ENCODE measurements at places on chromosomes 2 and 18. TPM values are rescaled to one million over a fixed set of nuclear protein-coding genes. Genes with fewer than 3 reads are reported as not detected.

DNA sequence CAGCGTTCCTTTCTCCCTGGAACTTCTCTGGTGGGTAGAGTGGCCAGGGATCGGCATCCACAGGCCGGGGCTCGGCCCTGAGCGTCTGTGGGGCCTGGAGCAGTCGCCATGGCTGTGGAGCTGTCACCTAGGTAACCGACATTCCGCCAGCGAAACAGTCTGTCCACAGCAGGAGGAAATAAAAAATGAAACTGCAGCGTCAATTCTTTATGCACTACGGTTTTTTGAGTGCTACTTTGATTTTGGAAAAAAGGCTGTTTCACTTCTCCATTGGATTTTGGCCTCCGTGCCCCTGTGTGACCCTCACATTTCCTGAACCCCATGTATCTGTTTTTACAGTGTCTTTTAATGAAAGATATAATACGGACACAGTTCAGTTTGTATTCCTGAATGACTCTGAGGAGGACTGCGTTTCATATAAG is 163.4 kb downstream of the LDLRAD4 start:
- peak overlapping the region; percentile 55 for H3K4me3 ChIP-seq
- H3K27ac ChIP-seq, result peak overlapping the region; percentile 96
- peak; percentile 91 for DNase-seq
- no peaks in the 10 kb centered on the region for H3K27me3 ChIP-seq
- no peaks in the 10 kb centered on the region for H3K36me3 ChIP-seq

INPP5D gene
- 21.7 TPM for total RNA-seq

KCNJ3 gene
- 1.5 TPM for total RNA-seq

DNA sequence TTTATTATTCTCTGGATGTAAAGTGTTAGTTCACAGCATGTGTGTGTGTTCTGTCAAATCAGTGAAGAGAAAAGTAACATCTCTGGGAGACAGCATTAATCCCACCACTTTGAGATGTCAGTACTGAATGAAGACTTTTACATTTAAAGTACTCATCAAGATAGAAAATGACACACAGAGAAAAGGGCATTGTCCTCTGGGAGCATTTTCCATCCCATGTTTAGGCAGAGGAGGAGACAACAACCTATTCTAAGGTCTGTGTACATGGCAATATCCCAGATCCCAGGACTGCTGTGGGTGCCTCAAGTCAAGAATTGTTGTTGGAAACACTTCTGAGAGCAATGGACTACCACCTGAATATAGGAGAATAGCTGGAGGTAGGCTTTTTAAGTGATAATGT is 201.5 kb downstream of the PPP1R1C start:
- no peaks in the 10 kb centered on the region for H3K27me3 ChIP-seq
- H3K4me1 ChIP-seq, result no peaks in the 10 kb centered on the region
- H3K27ac ChIP-seq, result peak overlapping the region; percentile 7
- H3K4me3 ChIP-seq, result no peak overlapping the region
- no peak for DNase-seq

LTBP1 gene
- total RNA-seq, result 295 TPM

- H3K27me3 ChIP-seq, result no peaks in the 10 kb centered on the region
- peaks cover under 1% of the 10 kb centered on the region for H3K4me1 ChIP-seq
- DNase-seq, result no peak
- no peak overlapping the region for H3K27ac ChIP-seq
Measured at GRCh38 chr2:41920812-41921211, 127.0 kb upstream of the PKDCC start.

DNA sequence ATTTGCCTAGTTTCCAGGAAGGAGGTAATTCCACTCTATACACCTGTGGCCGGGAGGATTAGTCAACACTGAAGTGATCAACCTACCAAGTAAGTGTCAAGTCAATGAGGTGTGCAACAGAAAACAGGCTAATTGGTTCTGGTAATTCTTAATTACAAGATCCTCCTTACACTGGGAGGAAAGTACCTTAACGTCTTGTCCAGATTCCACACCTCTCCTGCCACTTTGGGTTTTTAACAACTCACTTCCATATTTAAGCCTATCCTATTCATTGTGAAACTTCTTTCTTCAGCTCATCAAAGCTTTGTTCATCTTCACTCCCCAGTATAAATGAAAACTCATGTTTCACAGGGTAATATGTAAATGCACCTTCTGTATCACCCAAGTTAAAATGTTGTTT is 22.0 kb upstream of the MAP4K4 start:
- no peaks in the 10 kb centered on the region for H3K27me3 ChIP-seq
- no peak for DNase-seq
- H3K4me3 ChIP-seq, result no peak overlapping the region
- H3K4me1 ChIP-seq, result no peaks in the 10 kb centered on the region
- H3K27ac ChIP-seq, result no peak overlapping the region

CMPK2 gene
- 9.4 TPM for total RNA-seq

NDUFS1 gene
- total RNA-seq, result 16.4 TPM

SOS1 gene
- 11.3 TPM for total RNA-seq

CRYBA2 gene
- total RNA-seq, result not detected

SCN9A gene
- total RNA-seq, result 5.5 TPM

DNA sequence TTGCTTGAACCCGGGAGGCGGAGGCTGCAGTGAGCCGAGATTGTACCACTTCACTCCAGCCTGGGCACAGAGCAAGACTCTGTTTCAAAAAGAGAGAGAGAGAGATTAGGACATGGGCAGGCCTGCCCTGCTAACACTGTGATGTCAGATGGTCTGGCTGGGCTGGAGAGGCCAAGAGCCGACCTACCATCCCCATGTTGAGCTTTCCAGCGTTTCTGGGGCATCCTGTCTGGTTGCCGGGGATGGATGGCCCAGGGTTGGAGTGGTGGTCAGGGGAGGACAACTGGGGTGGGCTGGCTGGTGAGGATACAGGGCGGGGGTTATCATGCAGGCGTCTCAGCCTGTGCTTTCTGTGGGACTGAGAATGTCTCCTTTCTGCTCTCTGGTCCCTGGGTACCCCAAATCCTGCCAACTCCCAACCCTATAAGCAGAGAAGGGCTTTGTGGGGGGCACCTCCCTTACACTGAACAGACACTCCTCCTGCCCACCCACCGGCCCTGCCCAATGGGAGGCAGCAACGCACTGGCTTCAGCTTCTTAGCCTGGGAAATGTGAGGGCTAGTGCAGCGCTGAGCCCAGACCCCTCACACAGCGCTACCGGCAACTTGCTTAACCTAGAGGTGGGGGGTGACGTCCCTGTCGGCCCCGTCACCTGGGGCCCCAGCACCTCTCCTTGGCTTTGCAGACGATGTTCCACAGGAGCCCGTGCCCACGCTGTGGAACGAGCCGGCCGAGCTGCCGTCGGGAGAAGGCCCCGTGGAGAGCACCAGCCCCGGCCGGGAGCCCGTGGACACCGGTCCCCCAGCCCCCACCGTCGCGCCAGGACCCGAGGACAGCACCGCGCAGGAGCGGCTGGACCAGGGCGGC is 5.4 kb downstream of the SNORC start:
- no peak overlapping the region for H3K27ac ChIP-seq
- no peak for DNase-seq
- H3K4me1 ChIP-seq, result no peaks in the 10 kb centered on the region
- H3K36me3 ChIP-seq, result no peaks in the 10 kb centered on the region
- H3K27me3 ChIP-seq, result peaks cover 3% of the 10 kb centered on the region

GRCh38 chr18:45785134-45785533 is 40.3 kb upstream of the SIGLEC15 start:
- no peak overlapping the region for H3K27ac ChIP-seq
- no peaks in the 10 kb centered on the region for H3K36me3 ChIP-seq
- H3K4me3 ChIP-seq, result no peak overlapping the region

GRCh38 chr2:223865907-223866508 is 28.6 kb upstream of the AP1S3 start:
- DNase-seq, result no peak
- no peaks in the 10 kb centered on the region for H3K4me1 ChIP-seq
- H3K27ac ChIP-seq, result no peak overlapping the region
- peaks cover 5% of the 10 kb centered on the region for H3K36me3 ChIP-seq
- H3K27me3 ChIP-seq, result no peaks in the 10 kb centered on the region
- H3K4me3 ChIP-seq, result no peak overlapping the region

REG1B gene
- total RNA-seq, result not detected

DNA sequence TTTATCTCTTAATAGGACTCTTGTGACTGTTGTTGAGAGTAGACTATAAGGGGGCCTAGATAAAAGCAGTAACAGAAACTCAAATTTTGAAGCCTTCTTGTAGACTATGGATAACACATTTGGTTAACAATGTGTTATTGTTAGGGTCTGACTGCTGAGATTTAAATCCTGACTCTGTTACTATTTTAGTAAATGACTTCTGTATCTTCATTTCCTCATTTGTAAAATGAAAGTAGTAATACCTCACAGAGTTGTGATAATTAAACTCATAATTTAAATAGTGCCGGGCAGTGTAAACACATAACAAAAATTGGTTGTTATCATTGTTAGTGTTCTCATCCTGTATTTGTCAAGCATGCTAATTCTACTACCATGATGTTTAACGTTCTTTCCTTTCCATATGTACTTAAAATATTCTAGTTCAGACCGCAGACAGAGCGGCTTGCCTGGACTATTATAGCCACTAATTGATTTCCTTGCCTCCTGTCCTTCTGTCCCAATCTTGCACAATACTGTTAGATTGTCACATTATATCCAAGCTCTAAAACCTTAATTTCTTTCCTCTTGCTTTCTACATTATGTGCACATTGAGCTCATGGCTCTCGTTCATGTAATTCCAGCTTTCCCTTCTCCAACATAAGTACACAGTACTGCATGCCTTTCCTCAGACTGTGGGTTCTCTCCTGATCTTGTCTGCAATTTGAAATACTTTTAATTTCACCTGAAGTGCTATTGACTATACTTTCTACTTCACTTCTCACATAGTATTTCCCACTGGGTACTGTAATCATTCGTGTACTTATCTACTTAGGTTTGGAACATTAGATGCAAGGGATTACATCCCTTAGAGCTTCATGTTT is 48.4 kb downstream of the RBBP8 start:
- H3K4me1 ChIP-seq, result no peaks in the 10 kb centered on the region
- DNase-seq, result no peak
- H3K36me3 ChIP-seq, result no peaks in the 10 kb centered on the region
- H3K4me3 ChIP-seq, result no peak overlapping the region
- H3K27me3 ChIP-seq, result no peaks in the 10 kb centered on the region

DNA sequence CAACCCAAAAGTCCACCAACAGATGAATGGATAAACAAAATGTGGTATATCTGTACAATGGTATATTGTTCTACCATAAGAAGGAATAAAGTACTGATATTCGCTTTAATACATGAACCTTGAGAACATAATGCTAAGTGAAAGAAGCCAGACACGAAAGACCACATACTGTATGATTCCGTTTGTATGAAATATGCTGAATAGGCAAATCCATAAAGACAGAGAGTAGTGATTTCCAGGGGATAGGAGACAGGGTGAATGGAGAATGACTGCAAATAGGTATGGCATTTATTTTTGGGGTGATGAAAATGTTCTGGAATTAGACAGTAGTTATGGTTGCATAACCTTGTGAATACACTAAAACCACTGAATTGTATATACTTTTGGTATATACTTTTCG is 28.6 kb upstream of the IHH start:
- DNase-seq, result no peak
- H3K36me3 ChIP-seq, result no peaks in the 10 kb centered on the region
- no peaks in the 10 kb centered on the region for H3K27me3 ChIP-seq
- H3K4me1 ChIP-seq, result no peaks in the 10 kb centered on the region

DNA sequence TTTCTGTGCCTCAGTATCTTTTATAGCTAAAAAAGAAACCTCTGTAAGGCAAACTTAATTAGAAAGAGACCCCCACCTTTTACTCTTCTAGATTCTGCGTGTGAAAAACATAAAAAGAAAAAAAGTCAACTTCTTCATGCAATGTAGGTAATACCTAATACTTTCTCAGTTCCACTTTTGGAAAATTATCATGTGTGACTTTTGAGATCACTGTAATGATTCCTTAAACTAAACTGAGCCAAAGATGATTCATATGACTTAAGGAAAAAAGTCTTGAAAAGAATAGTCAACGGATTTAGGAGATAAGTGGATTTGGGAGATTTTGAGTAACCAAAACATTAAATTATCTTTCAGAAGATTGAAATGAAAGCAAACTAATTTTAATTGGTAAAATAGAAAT is 48.9 kb downstream of the PLEKHA3 start:
- no peaks in the 10 kb centered on the region for H3K27me3 ChIP-seq
- no peak overlapping the region for H3K27ac ChIP-seq
- H3K4me1 ChIP-seq, result no peaks in the 10 kb centered on the region
- DNase-seq, result no peak

DNA sequence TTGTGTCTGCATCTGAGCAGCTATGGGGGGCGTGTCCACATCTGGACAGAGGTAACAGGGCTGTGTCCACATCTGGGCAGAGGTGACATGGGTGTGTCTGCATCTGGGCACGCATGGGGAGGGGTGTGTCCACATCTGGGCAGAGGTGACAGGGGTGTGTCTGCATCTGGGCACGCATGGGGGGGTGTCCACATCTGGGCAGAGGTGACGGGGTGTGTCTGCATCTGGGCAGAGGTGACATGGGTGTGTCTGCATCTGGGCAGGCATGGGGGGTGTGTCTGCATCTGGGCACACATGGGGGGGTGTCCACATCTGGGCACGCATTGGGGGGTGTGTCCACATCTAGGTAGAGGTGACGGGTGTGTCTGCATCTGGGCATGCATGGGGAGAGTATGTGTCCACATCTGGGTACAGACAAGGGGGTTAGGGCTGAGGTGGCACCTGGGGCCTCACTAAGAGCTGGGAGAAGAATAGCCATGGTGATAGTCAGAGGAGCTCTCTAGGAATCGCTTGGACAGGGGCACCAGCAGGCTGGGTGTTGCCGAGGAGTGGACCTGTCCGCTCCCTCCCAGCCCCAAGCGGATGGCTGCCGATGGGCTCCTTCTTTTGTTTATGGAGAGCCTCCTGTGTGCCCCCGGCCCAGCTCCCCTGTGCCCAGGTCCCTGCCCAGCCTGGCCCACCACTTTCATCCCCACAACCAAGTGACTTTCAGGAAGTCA is 177.8 kb downstream of the EIPR1 start:
- no peaks in the 10 kb centered on the region for H3K36me3 ChIP-seq
- H3K27ac ChIP-seq, result no peak overlapping the region
- no peaks in the 10 kb centered on the region for H3K4me1 ChIP-seq
- no peak overlapping the region for H3K4me3 ChIP-seq

- no peaks in the 10 kb centered on the region for H3K27me3 ChIP-seq
- H3K27ac ChIP-seq, result no peak overlapping the region
- no peaks in the 10 kb centered on the region for H3K36me3 ChIP-seq
Measured at GRCh38 chr2:232512602-232513001, 7.6 kb upstream of the PRSS56 start.
